ENCODE measurements at places on chromosomes 1 and 21. TPM values are rescaled to one million over a fixed set of nuclear protein-coding genes. Genes with fewer than 3 reads are reported as not detected.
A peak's percentile ranks its signal among the peaks of the same experiment; 100 is the strongest.

- no peak for DNase-seq
These were observed 10.1 kb downstream of the IL12RB2 start for GRCh38 chr1:67317803-67318202.

DNA sequence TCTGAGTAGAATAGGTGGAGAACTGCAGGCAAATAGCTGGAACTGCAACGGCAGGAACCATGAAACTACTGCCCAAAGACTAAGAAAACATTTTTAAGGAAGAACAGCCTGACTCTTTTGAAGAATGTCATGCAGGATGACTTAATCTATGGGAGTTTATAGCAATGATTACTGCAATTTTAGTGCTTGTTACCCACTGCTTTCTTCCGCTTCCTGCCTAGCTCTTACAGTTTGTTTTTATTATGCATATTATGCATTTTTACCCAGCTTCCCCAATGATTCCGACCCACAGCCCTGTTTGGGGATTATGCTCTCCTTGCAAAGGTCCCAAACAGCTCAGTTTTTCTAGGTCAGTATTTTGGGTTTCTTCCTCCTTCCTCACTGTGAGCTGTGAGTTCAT, 71.2 kb downstream of the PCNX2 start:
- no peak for DNase-seq

GRCh38 chr1:245591346-245592188, 436.8 kb downstream of the KIF26B start:
- DNase-seq, result no peak

SLC25A34 gene
- 0.69 TPM for total RNA-seq

ZNF697 gene
- total RNA-seq, result 4.8 TPM

GRCh38 chr21:44931137-44931500, 8.7 kb upstream of the SLX9 start:
- no peak for DNase-seq

- DNase-seq, result no peak
These were observed 857.0 kb downstream of the LTN1 start for GRCh38 chr21:28135646-28136045.

DNA sequence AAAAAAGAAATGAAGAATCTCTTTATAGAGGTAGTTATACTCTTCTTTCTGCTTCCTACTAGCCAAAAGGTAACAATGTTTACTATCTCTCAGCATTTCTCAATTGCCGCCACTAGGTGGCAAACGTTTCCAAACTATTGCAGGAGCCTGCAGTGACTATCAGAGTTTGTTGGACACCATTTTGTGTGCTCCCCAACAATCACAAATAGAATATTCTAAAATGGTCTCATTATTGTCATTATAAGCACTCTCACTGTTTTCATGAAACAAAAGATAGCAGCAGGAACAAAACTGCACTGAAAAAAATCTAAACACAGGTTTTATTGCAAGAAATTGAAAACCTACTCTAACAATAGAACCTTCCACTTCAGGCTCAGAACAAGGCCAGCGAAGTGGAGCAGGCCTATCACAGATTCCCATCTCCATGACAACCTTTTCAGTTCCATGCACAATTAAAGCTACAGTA, 83.9 kb upstream of the PLPPR4 start:
- peak; percentile 25 for DNase-seq

DNA sequence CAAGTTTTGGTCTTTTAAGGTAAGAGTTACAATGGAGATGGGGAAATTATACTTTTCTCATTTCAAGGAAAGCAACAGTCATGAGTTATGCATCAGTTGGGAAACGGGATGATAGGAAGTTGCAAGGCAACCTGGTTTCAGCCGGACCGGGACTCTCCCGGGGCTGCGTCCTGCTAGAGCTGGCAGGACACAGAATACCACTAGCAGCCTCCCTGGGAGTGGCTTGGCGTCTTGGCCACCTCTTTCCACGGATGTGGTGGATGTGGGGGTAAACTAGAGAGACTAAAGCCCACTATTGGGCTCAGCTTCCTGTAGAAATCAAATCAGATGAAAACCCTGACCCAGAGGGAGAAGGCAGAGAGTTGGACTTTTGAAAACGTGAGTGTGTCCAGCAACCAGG, 71.9 kb downstream of the ADARB1 start:
- no peak for DNase-seq

OR2G6 gene
- total RNA-seq, result 1.1 TPM

DNA sequence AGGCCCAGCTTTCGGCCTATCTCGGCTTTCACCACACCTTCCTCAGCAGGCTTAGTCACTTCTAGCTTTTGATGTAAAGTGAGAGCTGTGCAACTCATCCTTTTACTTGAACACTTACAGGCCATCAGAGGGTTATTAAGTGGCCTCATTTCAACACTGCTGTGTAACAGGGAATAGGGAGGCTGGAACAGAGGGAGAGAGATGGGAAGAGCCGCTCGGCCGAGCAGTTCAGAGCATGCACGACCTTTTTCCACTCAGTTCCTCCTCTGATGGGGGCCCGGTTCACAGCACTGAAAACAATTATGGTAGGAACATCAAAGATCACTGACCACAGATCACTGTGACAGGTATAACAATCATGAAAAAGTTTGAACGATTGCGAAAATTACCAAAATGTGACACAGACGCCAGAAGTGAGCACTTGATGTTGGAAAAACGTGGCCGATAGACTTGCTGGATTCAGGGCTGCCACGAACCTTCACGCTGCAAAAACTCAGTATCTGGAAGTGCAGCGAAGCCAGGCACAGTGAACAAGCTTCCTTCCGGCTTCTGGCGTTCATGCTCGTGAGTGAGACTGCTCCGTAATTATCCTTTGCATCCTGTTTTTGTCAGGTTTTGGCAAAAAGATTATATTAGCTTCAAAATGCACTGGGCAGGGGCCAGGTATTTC, 28.6 kb downstream of the AGPAT3 start:
- no peak for DNase-seq

UBXN10 gene
- total RNA-seq, result not detected

DNA sequence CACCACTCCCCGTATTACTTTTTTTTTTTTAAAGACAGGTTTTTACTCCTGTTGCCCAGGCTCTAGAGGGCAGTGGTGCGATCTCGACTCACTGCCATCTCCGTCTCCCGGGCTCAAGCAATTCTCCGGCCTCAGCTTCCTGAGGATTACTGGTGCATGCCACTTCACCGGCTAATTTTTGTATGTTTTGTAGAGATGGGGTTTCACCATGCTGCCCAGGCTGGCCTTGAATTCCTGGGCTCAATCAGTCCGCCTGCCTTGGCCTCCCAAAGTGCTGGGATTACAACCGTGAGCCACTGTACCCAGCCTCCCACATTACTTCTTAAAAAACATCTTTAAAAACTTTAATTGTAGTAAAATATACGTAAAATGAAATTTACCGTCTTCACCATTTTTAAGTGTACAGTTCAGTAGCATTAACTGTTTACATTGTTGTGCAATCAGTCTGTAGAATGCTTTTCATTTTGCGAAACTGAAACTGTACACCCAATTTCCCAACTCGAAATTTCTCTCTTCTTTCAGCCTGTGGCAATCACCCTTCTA, 77.0 kb downstream of the ZMYM4 start:
- DNase-seq, result no peak

- DNase-seq, result no peak
These were observed 239.2 kb upstream of the RAB4A start for GRCh38 chr1:229031481-229032341.

TMEM52 gene
- not detected for total RNA-seq

DNA sequence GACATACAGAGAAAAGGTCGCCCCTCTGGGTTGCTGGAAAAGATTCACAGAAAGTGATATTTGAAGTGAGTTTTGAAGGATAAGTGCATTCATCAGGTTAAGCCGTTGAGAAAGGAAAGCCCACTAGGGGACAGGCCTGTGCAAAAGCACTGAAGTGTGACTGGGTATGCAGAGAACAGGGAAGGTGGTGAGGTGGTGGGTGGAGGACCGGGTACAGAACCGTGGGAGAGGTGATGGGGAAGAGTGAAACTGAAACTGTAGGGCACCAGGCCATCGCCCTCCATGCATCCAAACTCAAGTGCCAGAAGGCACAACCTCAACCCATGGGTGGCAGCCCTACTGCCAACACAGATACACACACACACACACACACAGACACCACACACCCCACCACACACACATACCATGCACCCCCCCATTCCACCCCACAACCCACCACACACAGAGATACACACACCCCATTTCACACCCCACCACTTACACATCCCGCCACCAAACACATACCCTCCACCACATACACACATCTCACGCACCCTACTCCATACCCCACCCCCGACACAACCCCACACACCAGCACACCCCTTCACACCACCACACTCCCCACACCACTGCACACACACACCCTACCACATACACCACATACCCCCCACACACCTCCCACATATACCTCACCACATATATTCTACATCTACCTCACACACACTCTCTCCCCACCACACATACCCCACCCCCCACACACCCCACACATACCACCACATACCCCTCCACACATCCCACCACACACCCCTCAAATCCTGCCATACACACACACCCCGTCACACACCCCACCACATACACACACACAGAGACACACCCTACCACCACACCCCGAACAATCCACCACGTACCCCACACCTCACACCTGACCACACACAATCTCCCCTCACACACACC, 59.0 kb downstream of the TSEN15 start:
- no peak for DNase-seq

DNA sequence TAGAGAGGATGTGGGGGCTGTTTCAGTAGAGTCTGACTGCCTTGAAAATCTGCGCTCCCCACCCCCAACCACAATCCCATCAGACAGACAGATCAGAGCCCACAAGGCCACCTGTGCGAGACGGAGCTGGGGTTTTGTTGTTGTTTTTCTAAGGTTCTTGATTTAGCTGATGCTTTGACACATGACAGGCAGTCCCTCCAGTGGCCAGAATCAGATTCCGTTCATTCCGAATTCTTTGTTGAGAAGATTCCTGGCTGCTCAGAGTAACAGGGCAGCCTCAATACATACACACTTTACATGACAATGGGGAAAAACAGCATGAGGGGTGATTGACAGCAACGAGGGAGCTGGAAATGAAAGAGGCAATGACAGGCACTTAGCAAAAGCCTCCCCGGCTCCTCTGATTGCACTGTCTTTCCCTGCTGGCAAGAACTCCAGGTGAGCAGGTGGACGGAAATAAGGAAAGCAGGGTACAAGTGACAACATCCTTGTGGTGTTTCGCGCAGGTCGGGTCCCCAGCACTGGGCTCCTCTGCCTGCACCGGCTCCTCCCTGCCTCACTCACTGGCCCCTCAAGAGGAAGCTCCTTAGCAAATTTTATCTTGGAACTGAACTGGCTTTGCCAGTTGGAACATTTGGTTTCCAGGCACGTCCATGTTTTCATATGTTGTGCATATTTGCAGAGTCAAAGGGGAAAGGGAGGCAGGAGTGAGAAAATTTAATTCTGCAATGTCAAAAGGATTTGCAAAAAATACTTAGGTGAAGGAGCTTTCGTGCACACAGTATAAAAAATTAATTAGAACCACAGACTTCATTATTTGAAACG, 148.7 kb downstream of the PGBD5 start:
- no peak for DNase-seq

ZNF496 gene
- total RNA-seq, result 24.9 TPM

DNA sequence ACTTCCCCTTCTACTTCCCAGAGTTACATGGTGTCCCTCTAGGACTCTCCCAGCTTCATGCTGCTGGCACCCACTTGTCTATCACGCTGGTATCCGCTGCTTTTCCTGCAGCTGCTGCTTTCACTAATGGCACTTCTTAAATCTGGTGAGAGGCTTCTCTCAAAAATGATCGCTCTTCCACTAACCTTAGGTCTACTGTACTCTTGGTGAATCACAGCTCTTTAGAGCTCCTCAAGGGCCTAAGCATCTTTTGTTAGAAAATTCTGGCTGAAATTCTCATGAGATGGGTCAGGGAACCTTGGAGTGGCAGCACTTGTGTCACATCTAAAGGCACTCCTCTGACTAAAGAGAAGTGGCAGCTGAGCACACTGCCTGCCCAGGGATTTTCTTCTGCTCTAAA, 32.1 kb downstream of the ZMYND12 start:
- DNase-seq, result no peak

- DNase-seq, result no peak
These were observed 50.9 kb downstream of the KCND3 start for GRCh38 chr1:111938536-111938935.

PLEKHO1 gene
- 146 TPM for total RNA-seq

FMOD gene
- 0.26 TPM for total RNA-seq

TENT5C gene
- total RNA-seq, result 1.6 TPM

- DNase-seq, result no peak
These were observed 21.4 kb upstream of the SLC9A1 start for GRCh38 chr1:27176323-27176722.

DNA sequence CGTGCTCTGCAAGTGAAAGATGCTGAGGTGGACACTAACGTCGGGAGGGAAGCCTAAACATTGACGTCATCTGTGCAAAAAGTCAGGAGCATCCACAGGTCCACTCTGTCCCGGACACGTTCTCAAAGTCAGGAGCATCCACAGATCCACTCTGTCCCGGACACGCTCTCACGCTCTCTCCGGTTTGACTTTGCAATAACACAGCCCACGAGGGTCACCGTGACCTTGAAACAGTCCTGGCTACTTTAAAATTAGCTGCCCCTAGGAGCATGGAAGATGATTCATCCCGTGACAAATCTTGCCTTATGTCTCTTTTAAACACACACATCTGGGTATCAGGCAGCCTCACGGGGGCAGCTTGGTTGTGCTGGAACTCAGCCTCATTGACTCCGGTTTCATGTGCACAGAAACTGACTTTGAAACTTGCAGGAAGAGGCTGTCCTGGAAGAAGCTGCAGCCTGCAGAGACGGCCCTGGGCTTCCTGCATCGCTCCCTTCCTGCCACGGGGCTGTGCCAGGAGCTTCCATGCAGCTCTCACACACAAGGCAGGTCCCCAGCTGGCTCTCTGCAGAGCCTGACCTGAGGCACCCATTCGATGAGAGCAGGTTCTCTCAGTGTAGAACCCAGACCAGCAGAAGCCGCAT, 18.1 kb upstream of the COL18A1 start:
- DNase-seq, result no peak

DNA sequence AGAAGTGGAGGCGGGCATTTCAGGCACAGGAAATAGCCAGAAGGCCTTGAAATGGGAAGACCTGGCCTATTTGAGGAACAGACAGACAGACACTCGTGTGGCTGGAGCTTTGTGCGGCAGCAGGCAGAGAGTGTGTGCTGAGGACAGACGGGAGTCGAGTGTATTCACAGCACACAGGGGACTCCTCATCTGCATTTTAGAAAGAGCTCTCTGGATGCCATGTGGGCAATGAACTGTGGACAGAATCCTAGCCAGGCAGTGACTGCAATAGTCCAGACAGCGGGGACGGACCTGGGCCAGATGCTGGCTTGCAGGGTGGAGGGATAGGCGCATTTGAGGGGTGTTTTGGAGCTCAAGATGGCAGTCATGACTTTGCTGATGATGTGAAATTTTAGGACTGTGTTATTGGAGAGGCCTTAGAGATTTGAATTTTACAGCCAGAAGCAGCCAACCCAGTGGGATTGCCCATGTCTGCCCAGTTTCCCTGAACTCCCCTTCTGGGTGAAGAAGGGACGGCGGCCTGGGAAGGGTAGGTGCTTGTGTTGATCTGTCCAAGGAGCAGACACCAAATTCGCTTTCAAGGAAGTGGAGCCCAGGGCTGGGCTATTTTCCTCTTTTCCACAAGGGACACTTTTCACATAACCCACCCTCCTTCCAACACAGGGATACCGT, 43.7 kb downstream of the CHAF1B start:
- DNase-seq, result no peak

FMN2 gene
- not detected for total RNA-seq

- DNase-seq, result no peak
These were observed 190.5 kb downstream of the TOMM20 start for GRCh38 chr1:234938135-234938534.

- DNase-seq, result no peak
These were observed 48.3 kb downstream of the SAMSN1 start for GRCh38 chr21:14497825-14498224.

- DNase-seq, result no peak
These were observed 209.0 kb upstream of the HOOK1 start for GRCh38 chr1:59605761-59606160.

KPRP gene
- total RNA-seq, result not detected
